ENCODE measurements at places on chromosomes 2 and 18.

DNA sequence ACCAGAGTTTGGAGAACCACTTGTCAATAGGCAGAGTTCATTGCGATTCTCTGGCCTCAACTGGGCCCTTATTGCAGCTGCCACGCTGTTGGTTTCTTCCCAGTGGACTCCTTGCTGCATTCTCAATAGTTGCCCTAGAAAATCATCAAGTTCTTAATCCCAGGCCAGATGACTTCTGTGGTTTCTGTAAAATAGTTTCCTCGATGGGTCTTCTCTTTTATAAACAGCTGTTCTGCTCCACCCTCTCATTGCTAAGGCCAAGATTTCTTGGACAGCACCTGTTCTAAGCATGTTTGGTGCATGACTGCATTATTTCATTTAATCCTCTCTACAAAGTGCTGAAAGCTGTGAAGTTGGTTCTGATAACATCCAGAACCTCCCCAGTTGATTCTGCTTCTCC lies 131.0 kb downstream of the BCL2L11 start:
- DNase-seq, result no peak

- DNase-seq, result no peak
Observed at GRCh38 chr18:57088883-57089282, 58.0 kb upstream of the BOD1L2 start.

GRCh38 chr2:236993-237539 lies 26.8 kb downstream of the SH3YL1 start:
- DNase-seq, result no peak

DNA sequence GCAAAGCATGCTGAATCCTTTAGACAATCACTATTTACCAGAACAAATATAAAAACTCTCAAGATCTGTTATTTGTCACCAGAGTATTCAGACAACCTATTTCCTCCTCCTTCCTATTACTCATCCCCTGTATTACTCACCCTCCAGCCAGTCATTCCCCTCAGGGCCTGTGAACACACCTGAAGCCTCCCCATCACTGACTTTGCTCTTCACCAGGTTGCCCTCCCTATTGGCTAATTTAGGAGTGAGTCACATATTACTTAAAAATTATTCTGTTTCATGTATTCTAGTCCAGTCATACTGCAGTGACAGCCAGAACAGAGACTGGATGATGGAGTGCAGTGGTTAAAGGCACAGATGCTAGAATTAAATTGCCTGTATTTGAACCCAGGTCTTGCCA lies 3.7 kb upstream of the ATG16L1 start:
- peak; percentile 45 for DNase-seq

DNA sequence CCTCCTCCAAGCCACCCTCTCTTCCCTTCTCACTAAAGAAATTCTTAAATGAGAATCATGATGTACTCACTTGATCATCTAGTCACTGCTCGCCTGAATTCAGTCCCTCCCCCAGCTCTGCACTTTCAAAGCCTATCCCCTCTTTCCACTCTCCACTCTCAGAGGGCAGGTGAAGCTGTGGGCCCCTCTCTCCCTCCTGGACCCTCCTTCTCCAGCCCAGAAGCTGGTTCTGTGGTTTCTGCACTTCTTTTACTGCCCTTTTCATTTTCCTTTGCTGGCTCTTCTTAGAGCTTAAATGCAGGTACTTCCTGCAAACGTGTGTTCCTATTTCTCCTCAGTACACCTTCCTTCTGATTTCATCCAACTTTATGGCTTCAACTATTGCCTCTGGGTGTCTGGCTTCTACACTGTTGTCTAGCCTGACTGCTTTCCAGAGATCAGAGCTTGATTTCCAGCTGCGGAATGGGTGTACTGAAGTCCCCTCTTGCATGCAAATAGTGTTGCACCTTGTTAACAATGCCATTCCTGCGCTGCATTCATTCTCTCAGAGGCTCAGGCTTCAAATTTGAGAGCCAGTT lies 15.3 kb upstream of the TXNDC2 start:
- no peak for DNase-seq

- DNase-seq, result no peak
Observed at GRCh38 chr18:12839057-12839525, 44.9 kb downstream of the PTPN2 start.

- no peak for DNase-seq
Observed at GRCh38 chr2:235533616-235534385, 40.0 kb downstream of the AGAP1 start.

DNA sequence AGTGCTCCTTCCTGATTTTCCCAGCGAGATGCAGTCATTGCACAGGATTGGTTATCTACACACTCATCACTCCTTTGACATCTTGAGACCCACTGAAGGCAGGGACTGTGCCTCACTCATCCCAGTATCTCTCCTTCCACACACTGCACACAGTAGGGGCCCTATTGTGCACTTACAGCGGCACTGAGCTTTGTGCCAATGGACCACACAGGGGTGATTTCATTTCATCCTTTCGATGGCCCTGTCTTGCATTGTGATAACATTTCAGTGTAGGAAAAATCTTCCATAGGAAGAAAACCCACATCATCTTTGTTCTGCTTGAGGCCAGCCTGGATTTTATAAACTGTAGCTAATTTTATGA lies 11.0 kb upstream of the LRRFIP1 start:
- no peak for DNase-seq

GRCh38 chr2:114218383-114218782 lies 224.1 kb upstream of the DPP10 start:
- no peak for DNase-seq

GRCh38 chr2:173822889-173823542 lies 142.2 kb downstream of the SP3 start:
- no peak for DNase-seq

DNA sequence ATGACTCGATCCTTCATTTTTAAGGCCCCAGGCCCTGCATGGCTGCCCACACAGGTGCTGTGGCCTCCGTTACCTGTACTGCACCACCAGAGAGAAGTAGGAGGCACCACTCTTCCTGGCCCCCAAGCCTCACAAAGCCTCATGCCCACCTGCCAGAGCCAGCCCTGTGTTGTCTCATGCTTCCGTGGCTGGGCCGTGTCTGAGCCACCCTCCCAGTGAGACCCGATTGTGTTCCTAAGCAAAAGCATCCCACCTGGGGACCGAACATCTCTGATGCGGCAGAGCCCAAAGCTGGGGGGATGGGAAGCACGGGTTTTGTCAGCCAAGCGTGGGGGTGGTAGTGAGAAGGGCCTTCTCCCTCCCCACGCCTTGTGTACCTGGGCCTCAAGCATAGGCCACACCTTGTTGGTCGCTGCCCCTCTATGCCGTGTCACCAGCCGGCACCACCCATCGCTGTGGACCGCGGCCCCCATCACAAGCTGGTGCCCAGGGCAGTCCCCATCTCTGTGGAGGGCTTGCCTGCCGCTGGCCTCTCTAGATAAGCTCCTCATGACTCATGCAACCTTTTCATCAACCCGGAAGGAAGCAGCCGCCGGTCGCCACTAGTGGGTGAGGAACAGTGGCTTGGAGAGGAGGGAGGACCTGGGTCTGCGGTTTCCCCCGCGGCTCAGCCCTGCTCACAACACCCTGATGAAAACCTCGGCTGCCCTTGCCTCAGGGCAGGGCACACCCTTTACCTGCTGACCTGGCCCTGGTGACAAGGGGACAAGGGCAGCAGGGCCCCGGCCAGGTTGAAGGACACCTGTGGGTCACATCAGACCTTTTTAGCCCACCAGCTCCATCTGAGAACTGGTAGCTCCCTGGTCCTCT lies 2.7 kb upstream of the RNPEPL1 start:
- peak; percentile 92 for DNase-seq

- DNase-seq, result no peak
Observed at GRCh38 chr18:22268641-22269128, 99.3 kb downstream of the GATA6 start.

- no peak for DNase-seq
Observed at GRCh38 chr2:10428924-10429323, 19.2 kb downstream of the ODC1 start.

- DNase-seq, result no peak
Observed at GRCh38 chr18:57921708-57922107, 118.6 kb upstream of the ATP8B1 start.

GRCh38 chr2:109330056-109330455 lies 201.1 kb downstream of the SH3RF3 start:
- no peak for DNase-seq

GRCh38 chr2:12930391-12930790 lies 213.7 kb downstream of the TRIB2 start:
- no peak for DNase-seq

- no peak for DNase-seq
Observed at GRCh38 chr18:73366713-73367112, 498.9 kb upstream of the NETO1 start.

- no peak for DNase-seq
Observed at GRCh38 chr2:204033611-204034495, 97.3 kb downstream of the ICOS start.

GRCh38 chr18:38453880-38454279 lies 888.3 kb upstream of the CELF4 start:
- DNase-seq, result no peak
